ENCODE measurements at places on chromosomes 13 and 19.

- no peak for DNase-seq
Observed at GRCh38 chr13:98883998-98884397, 93.9 kb downstream of the DOCK9 start.

DNA sequence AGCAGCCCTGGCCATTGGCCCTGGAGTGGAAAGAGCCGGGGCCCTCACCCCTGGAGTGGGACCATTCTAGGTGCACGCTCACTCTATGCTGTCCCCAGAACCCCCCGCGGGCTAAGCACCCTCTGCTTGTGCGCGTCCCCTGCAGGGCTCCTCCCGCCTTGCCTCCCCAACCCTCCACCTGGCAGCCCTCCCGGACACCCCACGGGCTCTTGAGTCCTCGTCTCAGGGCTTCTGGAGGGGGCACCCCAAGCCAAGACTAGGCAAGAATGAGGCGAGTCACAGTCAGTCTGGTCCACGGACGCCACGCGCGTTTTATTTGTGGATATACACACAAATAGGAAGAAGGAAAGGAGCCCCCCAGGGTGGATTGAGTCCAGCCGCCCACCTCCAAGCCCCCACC, 7.0 kb upstream of the TMEM161A start:
- DNase-seq, result no peak

DNA sequence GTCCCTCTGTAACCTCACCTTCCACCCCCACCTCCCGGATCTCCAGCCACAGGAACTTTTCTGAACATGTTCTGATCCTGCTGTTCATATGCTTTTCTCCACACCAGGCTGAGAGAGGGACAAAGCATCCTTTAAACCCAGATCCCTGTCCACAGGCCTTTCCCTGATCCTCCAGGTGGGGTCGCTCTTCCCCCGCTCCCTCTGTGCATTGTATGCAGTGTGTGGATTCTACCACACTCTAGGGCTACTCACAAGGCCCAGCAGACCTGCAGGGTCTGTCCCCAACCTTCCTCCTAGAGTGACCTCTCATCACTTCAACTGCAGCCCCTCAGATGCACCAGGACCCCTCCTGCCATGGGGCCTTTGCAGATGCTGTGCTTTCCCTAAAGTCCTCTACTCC, 1200.6 kb downstream of the UQCRFS1 start:
- no peak for DNase-seq

DNA sequence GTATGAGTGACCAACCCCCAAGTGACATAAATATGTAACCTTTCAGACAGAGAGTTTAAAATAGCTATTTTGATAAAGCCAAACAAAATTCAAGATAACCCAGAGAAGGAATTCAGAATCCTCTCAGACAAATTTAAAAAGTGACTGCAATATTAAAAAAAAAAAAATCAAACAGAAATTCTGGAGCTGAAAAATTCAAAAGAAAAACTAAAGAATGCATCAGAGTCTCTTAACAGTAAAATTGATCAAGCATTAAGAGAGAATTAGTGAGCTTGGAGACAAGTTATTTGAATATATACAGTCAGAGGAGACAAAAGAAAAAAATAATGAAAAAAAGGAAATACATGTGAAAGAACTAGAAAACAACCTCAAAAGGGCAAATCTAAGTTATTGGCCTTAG, 53.1 kb upstream of the ATXN8OS start:
- DNase-seq, result no peak

DNA sequence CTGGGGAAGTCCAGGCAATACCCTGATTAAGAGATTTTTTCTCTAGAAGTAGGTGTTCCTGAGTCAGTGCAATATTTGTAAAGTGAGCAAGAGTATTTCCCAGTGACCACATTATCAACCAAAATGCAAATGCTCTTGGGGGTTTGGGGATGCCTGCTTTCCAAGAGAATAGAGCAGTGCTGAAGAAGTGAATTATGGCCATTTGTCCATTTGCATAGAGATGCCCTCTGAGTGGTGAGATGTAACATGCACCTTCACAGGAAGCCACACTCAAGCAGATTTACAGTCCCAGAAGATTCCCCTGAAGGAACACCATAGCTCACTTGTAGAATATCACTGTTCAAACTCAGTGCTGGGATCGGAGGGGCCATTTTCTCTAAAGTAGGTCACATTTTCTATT, 71.8 kb downstream of the TNFSF11 start:
- no peak for DNase-seq

DNA sequence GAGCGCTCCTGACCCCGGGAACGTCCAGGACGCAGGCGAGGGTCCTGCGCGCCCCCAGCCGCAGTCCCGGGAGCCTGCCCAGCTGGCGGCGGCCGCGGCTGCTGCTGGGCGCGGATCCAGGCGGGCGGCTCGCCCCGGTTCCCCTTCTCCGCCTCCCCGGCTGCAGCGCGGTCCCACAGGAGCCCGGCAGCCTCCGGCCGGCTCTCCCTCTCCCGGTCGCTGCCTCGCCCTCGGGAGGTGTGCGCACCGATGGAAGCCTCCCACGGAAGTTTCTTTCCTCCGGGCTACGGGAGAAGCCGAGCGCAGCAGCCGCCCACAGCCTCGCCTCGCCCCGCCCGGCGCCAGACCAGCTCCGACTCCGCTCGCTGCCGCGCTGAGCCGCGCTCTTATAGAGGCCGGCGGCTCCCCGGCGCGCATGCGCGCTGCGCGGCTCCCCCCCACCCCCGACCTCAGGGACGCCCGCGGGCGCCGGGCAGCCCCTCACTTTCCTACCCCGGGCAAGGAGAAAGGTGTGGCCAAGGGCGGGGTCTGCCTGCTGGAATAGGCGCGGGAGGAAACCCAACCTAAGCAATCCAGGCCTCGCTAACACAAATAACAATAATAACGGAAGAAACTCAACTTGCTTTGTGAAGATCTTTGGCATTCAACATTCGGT, at the start of gene SHISA2:
TSS of gene SHISA2 (minus strand) at position 360 of the 655 bp plus-strand sequence. CDS start 1,041 bp downstream, outside the sequence.
- DNase-seq, result no peak

DNA sequence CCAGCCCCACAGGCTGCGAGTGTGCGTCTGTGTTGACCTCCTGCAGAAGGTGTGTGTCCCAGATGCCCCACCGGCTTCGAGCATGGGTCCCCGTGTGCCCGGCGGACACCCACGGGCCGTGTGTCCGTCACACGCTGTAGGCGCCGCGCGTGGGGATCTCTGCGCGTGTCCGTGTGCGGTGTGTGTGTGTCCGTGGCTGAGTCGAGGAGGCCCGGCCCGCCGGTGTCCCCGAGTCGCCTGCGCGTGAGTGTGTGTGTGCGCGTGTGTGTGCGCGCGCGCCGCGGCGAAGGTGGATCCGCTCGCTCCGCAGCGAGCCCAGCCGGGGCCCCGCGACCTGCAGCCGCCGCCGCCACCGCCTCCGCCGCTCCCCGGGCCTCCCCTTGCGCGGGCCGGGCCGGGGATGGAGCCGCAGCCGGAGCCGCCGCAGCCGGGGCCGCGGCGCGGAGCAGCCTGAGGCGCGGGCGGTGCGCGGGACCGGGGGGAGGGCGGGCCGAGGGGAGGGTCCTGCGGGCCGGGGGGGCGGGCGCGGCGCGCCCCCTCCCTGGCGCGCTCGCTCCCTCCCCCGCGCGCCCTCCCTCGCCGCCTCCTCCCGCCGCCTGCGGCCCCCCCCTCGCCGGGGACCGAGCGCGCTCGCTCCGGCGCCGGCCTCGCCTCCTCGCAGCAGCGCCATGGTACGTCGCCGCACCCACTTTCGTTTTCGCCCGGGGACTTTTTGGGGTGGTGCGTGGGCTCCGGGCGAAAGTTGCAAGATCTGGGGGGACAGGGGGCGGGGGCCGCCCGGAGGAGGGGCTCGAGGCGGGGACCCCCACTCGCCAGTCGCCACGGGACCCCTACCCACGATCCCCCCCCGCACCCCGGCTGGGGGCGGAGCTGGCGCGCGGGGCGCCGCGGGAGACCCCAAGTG, 7.1 kb upstream of the NFIC start:
- no peak for DNase-seq

GRCh38 chr13:27117952-27118351, 53.7 kb downstream of the USP12 start:
- no peak for DNase-seq

GRCh38 chr13:21703846-21704245, 33.0 kb downstream of the FGF9 start:
- no peak for DNase-seq

- DNase-seq, result no peak
Observed at GRCh38 chr19:13797870-13798269, 2.6 kb downstream of the ZSWIM4 start.

DNA sequence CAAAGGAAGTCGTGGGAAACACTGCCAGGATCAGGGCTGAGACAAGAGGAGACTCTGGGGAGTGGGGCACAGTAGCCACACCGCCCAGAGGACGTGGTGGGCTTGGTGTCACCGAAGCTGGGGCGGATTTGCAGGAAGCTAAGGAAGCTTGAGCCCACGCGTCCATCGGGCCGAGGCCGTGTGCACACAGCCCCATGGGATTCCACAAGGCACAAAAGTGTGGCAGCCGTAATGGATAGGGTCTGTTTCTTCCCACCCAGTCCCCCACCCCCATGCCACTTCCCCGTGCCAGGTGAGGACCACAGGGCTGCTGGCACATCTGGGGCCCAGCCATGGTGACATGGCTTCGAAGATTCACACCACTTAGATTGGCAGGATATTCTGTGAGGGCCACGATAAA, 153.2 kb upstream of the SPACA7 start:
- DNase-seq, result no peak

DNA sequence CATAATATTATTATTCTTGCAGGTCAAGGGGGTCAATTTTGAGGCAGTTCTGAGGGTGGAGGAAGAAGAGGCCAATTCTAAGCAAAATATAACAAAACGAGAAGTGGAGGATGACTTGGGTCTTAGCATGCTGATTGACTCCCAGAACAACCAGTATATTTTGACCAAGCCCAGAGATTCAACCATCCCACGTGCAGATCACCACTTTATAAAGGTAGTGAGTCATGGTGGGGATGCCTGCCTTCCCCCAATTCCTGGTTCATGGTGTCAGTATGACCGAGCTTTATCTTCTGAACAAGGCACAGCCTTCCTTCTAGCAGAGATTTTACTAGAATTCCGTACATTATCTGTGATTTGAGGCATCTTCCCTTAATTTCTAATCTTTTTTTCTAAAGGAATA, 9.4 kb upstream of the DCUN1D2 start:
- no peak for DNase-seq

DNA sequence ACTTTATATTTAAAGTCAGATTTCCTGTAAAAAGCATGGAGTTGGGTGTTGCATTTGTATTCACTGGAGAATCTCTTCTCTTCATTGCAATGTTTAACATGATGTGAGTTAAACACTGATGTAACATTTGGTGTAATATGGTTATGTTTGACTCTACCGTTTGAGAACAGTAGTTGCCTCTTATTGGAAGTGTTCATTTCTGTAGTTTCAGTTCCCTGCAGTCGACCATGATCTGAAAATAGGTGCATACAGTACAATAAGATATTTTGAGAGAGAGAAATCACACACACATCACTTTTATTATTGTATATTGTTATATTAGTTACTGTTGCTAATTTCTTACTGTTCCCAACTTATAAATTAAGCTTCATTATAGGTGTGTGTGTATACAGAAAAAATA, 105.2 kb upstream of the SPACA7 start:
- no peak for DNase-seq

GRCh38 chr19:12800466-12800770, 1.2 kb downstream of the PRDX2 start:
- DNase-seq, result no peak

GRCh38 chr19:57559008-57559403, 657 bp downstream of the ZNF550 start:
- DNase-seq, result no peak

DNA sequence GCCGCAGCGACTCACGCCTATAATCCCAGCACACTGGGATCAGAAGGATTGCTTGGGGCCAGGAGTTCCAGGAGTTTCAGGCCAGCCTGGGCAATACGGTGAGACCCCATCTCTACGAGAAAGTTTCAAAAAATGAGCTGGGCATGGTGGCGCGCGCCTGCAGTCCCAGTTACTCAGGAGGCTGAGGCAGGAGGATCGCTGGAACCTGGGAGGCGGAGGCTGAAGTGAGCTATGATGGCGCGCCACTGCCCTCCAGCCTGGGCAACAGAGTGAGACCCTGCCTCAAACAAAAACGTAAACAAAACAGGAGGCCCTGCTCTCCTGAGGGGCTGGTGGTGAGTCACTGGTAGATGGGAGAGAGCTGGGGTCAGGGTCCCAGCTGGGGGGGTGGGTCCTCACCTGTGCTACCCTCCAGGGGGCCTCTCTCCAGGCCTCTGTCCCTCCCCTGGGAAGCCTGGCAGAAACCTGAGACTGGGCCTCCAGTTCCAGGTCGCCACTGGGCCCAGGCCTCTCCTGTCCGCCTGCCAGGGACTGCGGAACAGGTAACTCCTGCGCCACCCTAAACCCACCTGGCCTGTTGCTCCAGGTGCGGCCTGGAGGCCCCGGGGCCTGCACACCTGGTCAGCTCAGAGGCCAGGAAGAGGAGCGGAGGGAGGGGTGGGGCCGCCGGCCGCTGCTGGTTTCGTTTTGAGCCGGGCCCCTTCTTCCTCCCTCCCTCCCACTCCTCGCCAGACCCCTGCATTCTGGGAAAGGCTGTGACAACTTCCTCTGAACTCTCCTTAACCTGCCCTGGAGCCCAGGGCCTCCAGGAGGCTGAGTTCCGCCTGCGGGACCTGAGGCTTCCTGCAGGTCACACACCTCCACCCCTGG, 17.2 kb upstream of the ZBTB7A start:
- DNase-seq, result no peak

DNA sequence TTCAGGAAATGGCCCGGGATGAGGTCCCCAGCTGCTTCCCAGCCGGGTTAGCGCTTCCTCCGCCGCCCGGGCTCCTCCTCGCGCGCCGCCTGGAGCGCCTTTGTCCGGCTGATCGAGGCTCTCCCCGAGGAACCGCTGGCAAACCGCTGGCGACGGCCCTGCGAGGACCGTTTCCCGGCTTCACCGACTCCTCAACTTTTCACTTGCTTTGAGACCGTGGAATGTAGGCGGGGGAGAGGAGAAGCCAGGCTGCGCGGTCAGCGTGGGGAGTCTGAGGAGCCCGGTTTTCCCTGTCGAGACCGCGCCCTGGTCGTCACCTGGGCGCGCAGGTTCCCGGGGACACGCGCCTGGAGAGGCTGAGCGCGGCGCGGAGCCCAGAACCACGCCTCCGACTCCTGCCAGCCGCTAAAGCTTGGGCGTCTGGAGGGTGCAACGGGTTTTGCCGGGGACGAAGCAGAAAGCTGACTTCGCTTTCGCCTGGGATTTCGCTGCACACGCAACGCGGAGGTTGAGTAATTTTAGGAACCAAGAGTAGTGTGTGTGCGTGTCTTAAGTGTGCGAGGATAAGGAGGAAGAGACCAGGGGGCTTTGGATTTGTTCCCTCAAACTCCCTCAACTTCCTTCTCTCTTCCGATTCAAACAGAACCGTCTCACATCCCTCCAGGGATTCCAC, 7.3 kb upstream of the DGKH start:
- no peak for DNase-seq

Data from NCI-H2081 treated with DMSO at 0.1 percent for 48 hours (cell line).